Neural crest cell (in vitro differentiated cells): ENCODE measurements at places on chromosomes 12 and 14. TPM values are rescaled to one million over a fixed set of nuclear protein-coding genes. Genes with fewer than 3 reads are reported as not detected.

KRT3 gene
- not detected in 2 replicates for total RNA-seq

DNA sequence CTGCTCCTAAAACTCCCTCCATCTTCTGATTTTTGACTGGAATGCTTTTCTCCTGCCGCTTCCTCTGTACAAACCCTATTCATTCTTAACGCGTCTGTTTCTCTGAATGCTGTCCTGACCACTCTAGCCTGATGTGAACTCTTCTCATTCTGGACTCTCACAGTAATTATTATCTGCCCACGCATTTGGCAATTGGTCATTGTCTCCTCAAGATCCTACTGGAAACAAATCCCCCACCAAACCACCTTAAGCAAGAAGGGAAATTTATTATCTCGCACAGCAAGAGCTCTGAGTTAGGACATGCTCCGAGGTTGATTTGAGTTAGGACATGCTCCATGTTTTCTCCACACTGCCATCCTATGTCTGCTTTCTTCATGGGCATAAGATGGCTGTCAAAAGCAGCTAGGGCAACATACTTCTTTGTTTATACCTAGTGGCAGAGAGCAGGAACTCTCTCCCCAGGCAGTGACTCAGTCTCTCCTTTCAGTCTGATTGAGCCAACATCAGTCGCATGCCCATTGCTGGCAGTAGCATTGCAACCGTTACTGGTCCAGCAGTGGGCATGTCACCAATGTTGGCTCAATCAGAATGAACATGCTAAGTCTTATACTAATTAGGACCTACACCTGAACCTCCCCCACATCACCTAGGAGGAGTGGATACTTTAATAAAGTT lies 102.2 kb downstream of the SSPN start:
- DNase-seq = no peak
- no peak overlapping the region for H3K4me3 ChIP-seq
- H3K36me3 ChIP-seq = no peaks in the 10 kb centered on the region
- H3K4me1 ChIP-seq = peaks cover 4% of the 10 kb centered on the region

HOXC10 gene
- total RNA-seq = 1.8 TPM in 2 replicates

SERPINA12 gene
- total RNA-seq = not detected in 2 replicates

FERMT2 gene
- 57.2 and 64.2 TPM in 2 replicates for total RNA-seq

DNA sequence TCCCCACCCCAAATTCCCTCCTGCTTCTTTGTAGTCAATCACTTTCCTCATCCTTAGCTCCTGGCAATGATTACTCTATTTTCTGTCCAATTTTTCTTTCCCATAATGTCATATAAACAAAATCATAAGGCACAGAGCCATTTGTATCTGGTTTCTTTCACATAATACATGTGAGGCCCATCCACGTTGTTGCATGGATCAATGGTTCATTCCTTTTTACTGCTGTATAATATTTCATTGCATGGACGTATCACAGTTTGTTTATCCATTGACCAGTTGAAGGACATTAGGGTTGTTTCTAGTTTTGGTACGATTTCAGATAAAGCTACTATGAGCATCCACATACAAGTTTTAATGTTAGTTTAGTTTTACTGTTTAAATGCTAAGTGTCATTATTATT lies 13.7 kb upstream of the MED13L start:
- peaks cover 4% of the 10 kb centered on the region for H3K36me3 ChIP-seq
- no peak for DNase-seq
- no peak overlapping the region for H3K4me3 ChIP-seq
- H3K27me3 ChIP-seq = peaks cover 5% of the 10 kb centered on the region
- H3K27ac ChIP-seq = no peak overlapping the region
- H3K4me1 ChIP-seq = peaks cover 34% of the 10 kb centered on the region

LRRK2 gene
- 2.1 and 2.8 TPM in 2 replicates for total RNA-seq

GRCh38 chr14:101195309-101195901 lies 291.9 kb upstream of the RTL1 start:
- H3K36me3 ChIP-seq = no peaks in the 10 kb centered on the region
- peaks cover 30% of the 10 kb centered on the region for H3K4me1 ChIP-seq
- H3K27ac ChIP-seq = peak overlapping the region; percentile 78
- DNase-seq = no peak
- no peak overlapping the region for H3K4me3 ChIP-seq

- H3K36me3 ChIP-seq = no peaks in the 10 kb centered on the region
- DNase-seq = no peak
- H3K4me3 ChIP-seq = no peak overlapping the region
- H3K27ac ChIP-seq = no peak overlapping the region
Observed at GRCh38 chr12:70686299-70686698, 49.1 kb upstream of the PTPRB start.

GRCh38 chr14:65650826-65651225 lies 238.3 kb downstream of the FUT8 start:
- no peak for DNase-seq
- no peak overlapping the region for H3K4me3 ChIP-seq
- no peak overlapping the region for H3K27ac ChIP-seq
- peaks cover 15% of the 10 kb centered on the region for H3K36me3 ChIP-seq
- no peaks in the 10 kb centered on the region for H3K27me3 ChIP-seq
